RWPE1 (cell line): ENCODE measurements at places on chromosomes 2 and 18.

- peak; percentile 63 for DNase-seq
Measured at GRCh38 chr2:109126501-109126860, 2.5 kb upstream of the SH3RF3 start.

GRCh38 chr2:179818546-179818945, 42.9 kb downstream of the ZNF385B start:
- no peak for DNase-seq

- no peak for DNase-seq
Measured at GRCh38 chr2:99613980-99614379, 124.2 kb upstream of the REV1 start.

- no peak for DNase-seq
Measured at GRCh38 chr2:24353364-24353763, 7.0 kb downstream of the ITSN2 start.

- DNase-seq, result no peak
Measured at GRCh38 chr2:197307933-197308521, 2.6 kb downstream of the ANKRD44 start.
